ENCODE measurements at places on chromosomes 1 and 21.

- DNase-seq, result no peak
Measured at GRCh38 chr1:14974361-14974760, 179.2 kb upstream of the TMEM51 start.

DNA sequence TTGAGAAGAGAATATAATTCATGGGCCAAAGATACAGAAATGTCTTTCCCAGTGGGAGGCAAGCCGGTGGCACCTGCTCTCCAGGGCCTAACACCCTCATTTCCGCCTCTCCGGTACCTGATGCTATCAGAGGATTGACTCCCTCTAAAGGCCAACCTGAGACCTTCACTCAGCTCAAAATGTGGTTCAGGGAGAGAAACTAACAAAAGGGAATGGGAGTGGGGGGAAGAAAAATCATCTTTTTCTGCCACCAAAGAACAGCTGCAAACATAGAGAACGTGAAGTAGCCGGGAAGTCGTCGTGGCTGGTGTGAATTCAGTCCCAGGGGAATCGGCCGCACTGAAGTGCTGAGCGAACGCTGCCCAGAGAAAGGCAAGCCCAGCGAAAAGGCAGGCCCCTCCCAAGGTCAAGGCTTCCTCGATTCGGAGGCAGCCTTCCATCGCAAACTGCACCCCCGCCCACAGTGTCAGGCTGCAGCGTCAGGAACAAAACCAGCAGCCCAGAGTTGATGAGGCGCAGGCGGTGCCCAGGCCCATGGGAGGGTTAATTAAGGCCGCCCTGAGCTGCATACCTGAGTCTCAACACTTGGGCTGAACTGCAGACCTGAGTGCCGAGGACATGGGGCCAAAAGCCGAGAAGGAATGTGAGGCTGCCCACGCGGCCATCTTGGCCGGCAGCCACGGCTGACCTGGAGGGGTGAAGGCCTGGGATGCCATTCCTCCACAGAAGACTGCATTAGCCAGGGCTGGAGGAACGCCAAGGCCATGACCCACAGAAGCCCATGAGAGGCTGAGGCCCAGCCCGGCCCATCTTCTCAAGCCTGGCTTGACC is 160.2 kb downstream of the PSMG1 start:
- DNase-seq, result no peak

DNA sequence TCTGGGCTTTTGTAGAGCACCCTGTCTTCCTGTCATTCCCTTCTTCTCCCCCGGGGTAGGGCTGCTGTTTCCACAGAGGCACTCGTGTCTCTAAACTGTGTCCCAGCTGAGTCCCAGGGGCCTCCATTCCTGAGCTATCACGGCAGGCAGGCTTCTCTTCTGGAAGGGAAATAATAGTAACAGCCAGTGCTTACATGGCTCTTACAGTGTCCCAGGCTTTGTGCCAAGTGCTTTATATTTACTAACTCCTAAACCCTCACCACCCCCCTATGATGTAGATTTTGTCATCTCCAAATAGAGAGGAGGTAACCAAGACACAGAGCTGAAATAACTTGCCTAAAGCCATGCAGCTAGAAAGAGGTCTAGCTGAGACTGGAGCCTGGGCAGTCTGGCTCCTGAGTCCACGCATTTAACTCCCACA is 1.4 kb upstream of the CELF3 start:
- no peak for DNase-seq

GRCh38 chr21:46002841-46003574 is 21.4 kb downstream of the COL6A1 start:
- no peak for DNase-seq

DNA sequence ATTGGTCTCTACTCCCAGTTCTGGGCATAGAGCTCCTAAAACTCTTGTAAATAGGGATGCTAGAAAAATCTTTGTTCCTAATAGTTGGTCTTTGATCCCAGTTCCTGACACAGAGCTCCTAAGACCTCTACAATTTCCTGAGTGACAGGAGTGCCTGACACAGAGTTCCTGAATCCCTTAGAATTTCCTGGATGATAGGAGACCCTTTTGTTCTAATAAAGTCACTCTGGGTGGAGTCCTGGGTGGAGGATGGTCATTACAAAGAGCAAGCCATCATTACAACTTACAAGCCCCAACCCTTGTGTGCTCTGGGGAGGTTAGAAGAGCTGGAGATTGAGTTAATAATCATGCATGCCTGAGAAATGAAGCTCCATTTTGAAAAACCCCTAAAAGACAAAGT is 58.4 kb downstream of the ZZZ3 start:
- no peak for DNase-seq

DNA sequence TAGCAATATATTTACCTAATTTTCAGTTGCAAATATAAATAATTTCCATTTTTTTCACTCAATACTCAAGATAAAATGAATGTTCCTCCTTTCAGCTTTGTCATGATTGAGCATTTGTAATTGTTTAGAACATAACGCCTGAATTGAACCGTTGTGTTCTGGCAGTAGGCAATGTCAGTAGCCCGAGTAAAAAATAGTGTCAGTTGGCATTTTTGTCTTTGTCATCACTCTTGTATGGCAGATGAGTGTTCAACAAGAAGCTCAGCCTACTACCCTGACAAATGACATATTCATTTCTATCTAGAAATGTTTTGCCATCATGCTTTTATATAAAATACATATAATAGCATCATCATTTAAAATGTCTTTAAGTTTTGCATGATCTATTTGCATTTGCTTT is 691.4 kb upstream of the NCAM2 start:
- DNase-seq, result no peak

- no peak for DNase-seq
Measured at GRCh38 chr1:165397944-165398343, 41.4 kb upstream of the LMX1A start.
